Activated CD8-positive, alpha-beta T cell treated with anti-CD3 and anti-CD28 coated beads for 36 hours (primary cell): ENCODE measurements at places on chromosomes 3 and 15. TPM values are rescaled to one million over a fixed set of nuclear protein-coding genes. Genes with fewer than 3 reads are reported as not detected.
A peak's percentile ranks its signal among the peaks of the same experiment; 100 is the strongest.

Gene CD80
- 7.1 TPM for total RNA-seq

DNA sequence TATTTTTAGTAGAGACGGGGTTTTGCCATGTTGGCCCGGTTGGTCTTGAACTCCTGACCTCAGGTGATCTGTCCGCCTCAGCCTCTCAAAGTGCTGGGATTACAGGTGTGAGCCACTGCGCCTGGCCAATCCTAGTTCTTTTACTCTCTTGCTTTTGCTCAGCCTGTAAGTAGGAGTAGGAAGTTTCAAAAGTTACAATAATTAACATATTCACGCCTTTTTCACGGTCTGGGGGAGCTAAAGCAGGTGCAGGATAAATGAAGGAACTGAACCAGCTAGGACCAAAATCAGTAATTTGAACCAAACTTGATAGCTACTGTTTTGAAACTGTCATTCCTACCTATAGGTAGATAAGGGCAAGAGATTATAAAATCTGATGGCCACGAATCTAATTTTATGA lies 98.5 kb downstream of the CACNA1D start:
- peaks cover 2% of the 10 kb centered on the region for H3K27me3 ChIP-seq
- no peak overlapping the region for H3K27ac ChIP-seq
- H3K36me3 ChIP-seq: no peaks in the 10 kb centered on the region
- DNase-seq: no peak
- peaks cover 5% of the 10 kb centered on the region for H3K4me1 ChIP-seq

DNA sequence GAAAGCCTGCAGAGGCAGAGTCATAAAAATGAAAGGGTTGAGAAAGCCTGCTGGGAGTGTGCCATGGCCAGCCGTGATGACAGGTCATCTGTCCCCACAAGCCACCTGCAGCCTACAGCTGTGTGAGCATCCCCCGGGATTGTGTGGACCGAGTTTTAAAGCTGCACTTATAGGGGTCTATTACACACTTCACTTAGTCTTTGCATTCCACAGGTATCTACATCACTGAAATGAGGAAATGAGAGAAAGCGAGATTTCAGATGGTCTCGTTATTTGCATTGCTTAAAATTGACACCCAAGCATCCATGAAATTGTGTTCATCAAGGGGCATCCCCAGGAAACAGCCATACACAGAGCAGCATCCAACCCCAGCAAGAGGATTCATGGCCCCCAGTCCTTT lies 137.6 kb upstream of the TRIM42 start:
- H3K4me3 ChIP-seq: no peak overlapping the region
- no peak for DNase-seq
- H3K27ac ChIP-seq: no peak overlapping the region

DNA sequence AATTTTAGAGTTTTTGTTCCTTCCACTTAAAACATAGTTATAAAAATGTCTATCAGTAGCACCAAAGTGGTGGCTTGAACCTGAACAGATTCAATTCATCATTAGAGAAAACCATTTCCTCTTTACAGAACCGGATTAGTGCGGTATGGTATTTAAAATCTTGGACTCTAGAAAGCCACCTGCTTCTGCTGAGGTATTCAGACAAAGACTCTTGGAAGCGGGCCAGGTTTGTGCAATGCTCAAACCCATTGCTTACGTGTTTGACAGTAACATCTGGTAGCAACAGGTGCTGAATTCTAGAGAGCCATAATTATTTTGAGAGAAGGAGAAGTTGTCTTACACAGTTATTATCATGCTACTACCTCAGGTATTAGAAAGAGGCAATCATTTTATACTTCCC lies 290.5 kb downstream of the NAALADL2 start:
- no peaks in the 10 kb centered on the region for H3K36me3 ChIP-seq

GRCh38 chr15:85044894-85045293 lies 63.2 kb downstream of the PDE8A start:
- H3K36me3 ChIP-seq: no peaks in the 10 kb centered on the region
- no peak overlapping the region for H3K4me3 ChIP-seq
- no peak overlapping the region for H3K27ac ChIP-seq

Gene ARHGAP31
- total RNA-seq: 6.6 TPM

GRCh38 chr3:153166206-153166605 lies 4.2 kb downstream of the RAP2B start:
- H3K27me3 ChIP-seq: no peaks in the 10 kb centered on the region
- DNase-seq: peak; percentile 58
- H3K4me1 ChIP-seq: peaks cover 40% of the 10 kb centered on the region
- peak overlapping the region; percentile 75 for H3K27ac ChIP-seq

Gene SLC35G2
- 3.0 TPM for total RNA-seq

- no peak for DNase-seq
- no peak overlapping the region for H3K27ac ChIP-seq
- peaks cover 2% of the 10 kb centered on the region for H3K4me1 ChIP-seq
- H3K4me3 ChIP-seq: no peak overlapping the region
Measured at GRCh38 chr3:47791193-47791855, 9.6 kb upstream of the SMARCC1 start.

Gene KY
- not detected for total RNA-seq

DNA sequence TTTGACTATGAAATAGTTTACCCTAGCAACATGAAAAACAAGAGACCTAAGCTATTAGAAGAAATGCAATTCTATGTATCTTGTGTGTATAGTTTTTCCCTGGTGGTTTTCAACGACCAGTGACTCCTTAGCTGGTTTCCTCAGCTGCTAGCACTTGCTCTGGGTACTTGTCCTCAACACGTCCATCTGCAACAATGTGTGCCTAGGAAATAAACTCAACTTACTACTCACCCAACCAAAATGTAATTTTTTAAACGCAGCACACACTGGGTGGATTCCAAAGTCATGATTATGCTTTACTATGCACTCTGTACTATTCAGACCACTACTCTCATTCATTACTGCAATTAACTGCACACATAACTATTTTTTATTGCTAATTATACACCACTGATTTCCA lies 31.0 kb downstream of the CPA3 start:
- no peak overlapping the region for H3K4me3 ChIP-seq
- no peaks in the 10 kb centered on the region for H3K4me1 ChIP-seq
- no peak for DNase-seq
- H3K27ac ChIP-seq: no peak overlapping the region
- H3K36me3 ChIP-seq: no peaks in the 10 kb centered on the region

Gene SLC38A3
- total RNA-seq: 0.22 TPM

Gene GRAMD2A
- not detected for total RNA-seq

Gene AGBL1
- not detected for total RNA-seq

- no peaks in the 10 kb centered on the region for H3K27me3 ChIP-seq
- no peak overlapping the region for H3K4me3 ChIP-seq
- H3K36me3 ChIP-seq: no peaks in the 10 kb centered on the region
- no peak overlapping the region for H3K27ac ChIP-seq
Measured at GRCh38 chr3:104133630-104134029, 1233.1 kb upstream of the ALCAM start.

- no peak for DNase-seq
- H3K4me3 ChIP-seq: no peak overlapping the region
- H3K4me1 ChIP-seq: no peaks in the 10 kb centered on the region
- no peak overlapping the region for H3K27ac ChIP-seq
- peaks cover 1% of the 10 kb centered on the region for H3K27me3 ChIP-seq
Measured at GRCh38 chr3:159923336-159923735, 65.3 kb upstream of the IL12A start.
